SIG-M5 (cell line): ENCODE measurements at places on chromosomes 4 and X.

GRCh38 chr4:139951021-139951420, 203.0 kb downstream of the MAML3 start:
- no peak for DNase-seq

DNA sequence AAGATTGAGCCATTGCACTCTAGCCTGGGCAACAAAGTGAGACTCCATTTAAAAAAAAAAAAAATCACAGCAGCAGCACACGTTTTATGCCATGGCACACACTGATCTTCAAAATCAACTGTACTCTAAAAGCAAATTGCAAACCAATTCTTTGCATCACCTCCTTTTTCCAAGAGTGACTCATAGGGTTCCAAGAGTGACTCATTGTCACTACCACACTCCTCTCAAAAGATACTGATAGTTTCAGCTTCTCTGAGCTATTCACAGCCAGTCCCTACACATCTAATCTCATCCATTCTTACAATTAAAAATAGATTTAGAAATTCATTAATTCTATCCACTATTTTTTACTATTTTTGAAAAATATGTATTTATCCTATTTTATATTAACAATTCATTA, 1494.9 kb upstream of the AGA start:
- DNase-seq, result no peak

- no peak for DNase-seq
Observed at GRCh38 chrX:10415306-10416001, 204.9 kb downstream of the MID1 start.

- DNase-seq, result peak; percentile 18
Observed at GRCh38 chr4:150126201-150126863, 48.1 kb downstream of the DCLK2 start.

- no peak for DNase-seq
Observed at GRCh38 chrX:134543288-134543687, 83.3 kb downstream of the HPRT1 start.

- DNase-seq, result no peak
Observed at GRCh38 chr4:173448103-173448502, 49.2 kb upstream of the SCRG1 start.

- DNase-seq, result no peak
Observed at GRCh38 chr4:169616846-169617245, 3.5 kb upstream of the CLCN3 start.

GRCh38 chrX:17590892-17591740, 146.2 kb upstream of the SCML1 start:
- no peak for DNase-seq

- DNase-seq, result no peak
Observed at GRCh38 chr4:36332782-36333131, 51.3 kb downstream of the DTHD1 start.

GRCh38 chrX:38939067-38939466, 137.8 kb downstream of the MID1IP1 start:
- no peak for DNase-seq

DNA sequence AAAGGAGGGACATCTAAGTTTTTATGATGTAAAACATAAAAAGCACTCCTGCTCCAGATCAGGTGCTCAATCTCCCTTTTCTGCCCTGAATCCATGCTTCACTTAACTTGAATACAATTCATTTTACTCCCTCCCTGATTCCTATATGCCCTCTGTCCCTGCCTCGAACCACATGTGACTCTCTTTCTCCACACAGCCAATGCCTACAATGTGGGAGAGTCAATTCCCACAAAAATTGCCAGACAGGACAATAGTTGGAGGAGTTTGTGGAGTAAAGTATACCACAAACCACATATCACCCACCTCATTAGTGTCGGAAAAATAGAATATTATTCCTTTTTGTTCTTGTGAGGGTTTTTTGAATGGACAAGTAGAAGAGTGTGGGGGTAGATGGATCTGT, 9.7 kb downstream of the AMMECR1 start:
- DNase-seq, result no peak

DNA sequence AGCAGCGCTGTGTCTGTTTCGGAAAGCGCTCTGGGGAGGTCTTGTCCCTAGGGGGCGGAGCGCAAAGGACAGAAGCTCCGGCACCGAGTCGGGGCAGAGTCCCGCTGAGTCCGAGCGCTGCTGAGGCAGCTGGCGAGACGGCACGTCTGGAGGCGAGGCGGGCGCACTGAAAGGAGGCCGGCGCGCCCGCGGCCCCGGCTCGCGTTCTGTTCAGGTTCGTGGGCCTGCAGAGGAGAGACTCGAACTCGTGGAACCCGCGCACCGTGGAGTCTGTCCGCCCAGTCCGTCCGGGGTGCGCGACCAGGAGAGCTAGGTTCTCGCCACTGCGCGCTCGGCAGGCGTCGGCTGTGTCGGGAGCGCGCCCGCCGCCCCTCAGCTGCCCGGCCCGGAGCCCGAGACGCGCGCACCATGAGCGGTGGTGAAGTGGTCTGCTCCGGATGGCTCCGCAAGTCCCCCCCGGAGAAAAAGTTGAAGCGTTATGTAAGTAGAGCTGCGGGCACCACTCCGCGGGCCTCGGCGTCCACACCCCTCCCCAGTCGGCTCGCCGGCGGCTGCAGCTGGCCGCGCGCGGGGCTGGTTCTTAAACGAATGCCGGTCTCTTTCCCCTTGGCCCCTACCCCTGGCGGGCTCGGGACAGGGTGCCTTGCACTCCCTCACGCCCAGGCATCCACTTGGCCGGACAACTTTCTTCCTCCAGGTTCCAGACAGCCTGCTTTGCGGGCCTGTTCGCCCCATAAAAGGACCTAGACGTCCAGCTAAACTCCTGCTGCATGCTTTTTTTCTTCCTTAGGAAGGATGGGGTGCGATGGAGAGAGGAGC, at the start of gene GAB1:
Gene GAB1 (plus strand): TSS at position 96 of the 819 bp plus-strand sequence. CDS start 313 bp downstream, at position 409.
- no peak for DNase-seq

GRCh38 chrX:45063319-45064095, 137.2 kb downstream of the DIPK2B start:
- no peak for DNase-seq

GRCh38 chr4:159768016-159768415, 665.1 kb downstream of the RAPGEF2 start:
- DNase-seq, result no peak

- DNase-seq, result no peak
Observed at GRCh38 chr4:139913995-139914598, 239.9 kb downstream of the MAML3 start.

DNA sequence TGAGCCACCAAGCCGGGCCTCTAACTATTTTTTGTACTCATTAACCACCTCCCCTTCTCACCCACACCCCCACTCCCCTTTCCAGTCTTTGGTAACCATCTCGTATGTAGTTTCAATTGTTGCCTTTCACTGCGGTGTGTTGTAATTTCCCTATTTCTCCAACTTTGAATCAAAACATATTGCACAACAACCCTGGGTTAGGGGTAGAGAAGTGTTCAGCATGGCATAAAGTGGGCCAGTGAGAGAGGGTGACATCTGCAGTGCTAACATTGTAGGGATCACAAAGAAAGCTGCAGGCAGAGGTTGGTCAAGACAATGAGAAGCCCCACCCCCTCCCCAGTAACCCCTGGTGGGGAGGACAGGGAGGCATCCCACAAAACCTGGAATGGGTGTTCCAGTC, 92.7 kb downstream of the SPATA18 start:
- DNase-seq, result no peak

DNA sequence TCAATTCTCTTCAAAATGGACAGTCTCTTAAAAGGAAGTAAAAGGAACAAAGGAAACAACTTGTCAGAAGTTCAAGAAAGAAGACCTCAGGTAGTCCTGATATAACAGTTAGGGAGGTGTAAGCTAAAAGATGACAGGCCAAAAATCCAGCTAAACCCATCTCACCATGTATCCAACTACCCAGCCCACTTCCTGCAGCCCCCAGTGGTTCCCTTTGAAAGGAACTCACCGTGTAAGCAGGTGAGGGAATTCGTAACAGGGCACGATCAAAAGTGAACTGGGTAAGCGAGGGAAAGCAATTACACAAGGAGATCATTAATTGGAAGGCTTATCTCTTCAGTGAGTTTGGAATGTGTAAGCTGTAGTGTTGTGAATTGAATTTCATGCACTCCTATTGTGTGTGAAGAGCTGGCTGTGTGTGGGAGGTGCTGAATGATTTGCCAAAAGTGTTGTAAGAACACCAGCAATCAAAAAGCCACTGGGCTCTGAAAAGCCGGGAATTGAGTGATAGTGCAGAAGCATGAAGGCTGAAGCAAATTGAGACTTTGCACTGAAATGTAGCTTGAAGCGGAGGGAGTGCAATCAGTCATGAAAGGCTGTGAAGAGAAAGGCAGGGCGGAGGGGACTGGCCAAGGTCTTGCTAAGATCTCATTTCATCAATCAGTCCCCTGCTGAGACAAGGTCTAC, 914.2 kb upstream of the LCORL start:
- DNase-seq, result no peak

DNA sequence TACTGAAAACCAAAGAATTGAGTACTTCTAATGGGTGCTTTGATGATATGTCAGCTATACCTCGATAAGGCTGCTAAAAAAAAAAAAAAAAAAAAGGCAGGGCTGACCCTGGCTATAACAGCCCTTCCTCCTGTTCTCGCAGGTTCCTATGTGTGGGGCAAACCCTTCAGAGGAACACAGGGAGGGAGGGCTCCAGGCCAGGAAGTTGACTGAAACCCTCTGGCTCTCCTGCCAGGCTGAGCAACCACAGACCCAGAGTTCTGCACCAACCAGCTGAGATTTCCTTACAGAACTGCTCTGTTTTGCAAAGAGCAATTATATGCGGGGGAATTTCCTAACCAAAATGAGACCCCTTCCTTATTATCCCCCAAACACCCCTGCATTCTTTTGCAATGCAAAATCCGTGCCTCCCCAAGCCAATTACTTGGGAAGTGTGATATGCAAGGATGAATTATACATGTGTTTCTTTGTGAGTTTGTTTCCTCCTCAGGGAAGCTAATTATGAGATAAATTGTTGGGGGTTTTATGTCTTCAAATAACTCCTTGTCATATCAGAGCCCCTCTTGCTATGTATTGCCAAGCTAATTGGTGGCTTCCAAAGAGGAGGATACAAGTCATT, 45.6 kb downstream of the PDHA1 start:
- DNase-seq, result no peak

DNA sequence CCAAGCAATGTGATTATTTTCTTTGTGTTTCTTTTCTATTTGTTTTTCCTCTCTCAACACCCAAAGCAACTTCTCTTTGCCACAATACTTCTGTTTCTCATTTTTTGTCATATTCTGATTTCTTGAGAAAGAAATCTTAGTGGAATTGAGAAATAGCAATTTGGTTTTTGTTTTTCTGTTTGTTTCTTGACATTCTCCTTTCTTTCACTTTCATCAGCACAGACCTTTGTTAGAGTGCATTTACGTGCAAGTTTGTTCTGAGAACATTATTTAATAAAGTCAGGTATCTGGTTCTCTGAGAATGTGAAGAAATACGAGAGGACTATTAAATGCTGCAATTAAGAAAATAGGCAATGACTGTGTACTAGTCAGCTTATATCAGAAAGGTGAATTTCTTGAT, 608.1 kb upstream of the AADAT start:
- DNase-seq, result no peak

DNA sequence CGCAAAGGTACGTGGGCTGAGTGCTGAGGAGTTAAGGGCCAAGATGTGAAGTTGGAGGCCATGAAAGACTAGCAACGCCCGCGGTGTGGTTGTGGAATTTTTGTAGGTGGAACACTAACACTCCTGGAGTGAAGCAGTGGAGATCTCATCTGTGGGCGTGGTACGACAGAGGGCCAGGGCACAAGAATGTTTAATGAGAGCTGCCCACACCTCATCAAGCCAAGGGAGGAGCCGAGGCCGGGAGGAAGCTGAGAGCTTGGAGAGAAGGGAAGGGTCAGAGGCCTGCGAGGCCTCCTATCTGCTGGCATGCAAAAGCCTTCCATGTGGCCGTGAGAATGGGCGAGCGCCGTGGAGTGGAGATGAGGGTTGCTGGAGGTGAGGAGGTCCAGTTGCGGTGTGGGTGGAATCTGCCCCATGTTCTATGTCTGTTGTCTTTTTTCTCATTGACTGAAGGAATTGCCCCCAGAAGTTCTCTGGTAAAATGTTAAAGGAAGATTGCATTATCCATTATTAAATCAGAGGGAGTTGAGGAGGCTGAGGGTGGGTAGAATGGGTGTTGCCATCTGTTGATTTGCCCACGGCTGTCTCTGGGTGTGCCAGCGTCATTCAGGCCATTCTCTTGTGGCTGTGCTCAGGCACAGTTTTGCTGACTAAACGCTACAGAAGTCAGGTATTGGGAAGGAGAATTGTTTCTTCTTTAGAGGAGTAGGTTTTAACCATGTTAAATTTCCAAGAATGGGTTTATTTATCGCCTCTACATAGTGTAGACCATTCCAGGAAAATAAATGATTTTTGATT, 19.8 kb downstream of the SNX25 start:
- DNase-seq, result no peak
